ENCODE measurements at places on chromosomes 4 and X.

GRCh38 chr4:172927096-172927814, 241.4 kb upstream of the GALNT7 start:
- DNase-seq = no peak

DNA sequence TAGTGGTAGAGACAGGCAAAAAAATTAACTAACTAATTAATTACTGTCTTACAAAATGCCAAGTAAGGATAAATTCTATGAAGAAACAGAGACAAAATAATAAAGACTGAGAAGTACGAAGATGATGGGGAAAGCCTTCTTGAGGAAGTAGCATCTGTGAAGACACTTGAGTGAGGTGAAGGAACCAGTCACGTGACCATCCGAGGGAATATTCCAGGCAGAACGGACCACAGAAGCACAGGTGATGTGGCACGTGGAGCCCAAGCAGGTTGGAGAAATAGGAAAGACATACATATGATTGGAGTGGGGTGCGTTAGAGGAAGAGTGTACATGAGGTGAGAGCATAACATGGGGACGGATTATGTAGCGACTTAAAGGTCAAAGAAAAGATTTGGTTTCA, 30.5 kb upstream of the SPP1 start:
- DNase-seq = no peak

DNA sequence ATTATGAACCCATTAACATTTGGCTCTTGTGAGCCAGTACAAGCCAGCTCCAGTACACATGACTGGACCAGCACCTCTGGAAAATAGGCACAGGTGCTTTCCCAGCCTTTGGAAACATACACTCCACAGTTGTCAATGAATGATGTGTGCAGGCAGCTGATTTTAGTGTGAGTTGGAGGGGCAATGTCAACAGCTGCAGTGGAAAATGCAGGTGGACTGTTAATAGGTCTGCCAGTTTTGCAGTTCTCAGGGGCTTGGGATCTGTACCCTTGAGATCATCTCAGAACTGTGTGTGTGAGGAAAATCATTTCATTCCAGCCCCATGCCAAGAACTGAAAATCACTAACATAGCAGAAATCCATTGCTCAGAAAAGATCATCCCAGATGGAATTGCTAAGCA, 81.7 kb upstream of the CHRDL1 start:
- DNase-seq = no peak

- no peak for DNase-seq
Measured at GRCh38 chrX:154116426-154117211, 19.1 kb upstream of the MECP2 start.

- DNase-seq = no peak
Measured at GRCh38 chr4:27176400-27176799, 315.8 kb downstream of the STIM2 start.

DNA sequence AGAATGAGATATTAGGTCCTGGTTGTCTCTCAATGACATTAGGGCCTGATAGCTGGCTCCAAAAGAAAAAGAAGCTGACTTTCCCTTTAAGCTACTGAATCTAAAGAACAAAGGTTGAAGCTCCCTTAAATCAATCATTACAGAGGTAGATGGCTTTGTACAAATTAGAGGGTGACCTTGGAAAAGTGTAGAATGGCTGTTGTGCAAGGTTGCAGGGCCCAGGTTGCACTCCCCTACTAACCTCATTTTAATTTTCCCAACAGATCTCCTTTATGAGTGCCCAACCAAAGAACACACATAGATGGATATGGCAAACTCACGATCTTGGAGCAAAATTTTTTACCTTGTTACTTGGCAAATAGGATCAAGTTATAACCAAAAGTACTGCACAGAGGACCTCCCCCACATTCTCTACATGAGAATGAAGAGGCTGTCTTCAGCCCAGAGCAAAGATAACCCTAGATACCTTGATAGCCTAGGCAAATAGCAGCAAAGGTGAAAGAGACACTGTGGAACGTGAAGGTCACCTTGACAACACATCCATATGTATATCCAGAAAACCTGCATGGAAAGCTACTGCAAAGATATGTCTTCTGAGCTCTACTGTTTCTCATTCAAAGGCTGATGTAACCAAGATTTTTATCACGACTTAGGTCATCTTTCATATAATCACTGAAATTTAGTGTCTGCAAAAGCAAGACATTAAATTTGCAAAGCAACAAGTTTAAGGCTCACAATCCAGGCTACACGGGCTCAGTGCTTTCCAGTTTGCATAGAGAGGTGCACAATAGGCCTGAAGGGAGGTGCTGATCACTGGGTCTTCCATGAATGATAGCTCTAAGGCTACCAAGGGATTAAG, 23.0 kb downstream of the KLB start:
- no peak for DNase-seq

- DNase-seq = no peak
Measured at GRCh38 chr4:105186701-105187161, 40.1 kb downstream of the TET2 start.

DNA sequence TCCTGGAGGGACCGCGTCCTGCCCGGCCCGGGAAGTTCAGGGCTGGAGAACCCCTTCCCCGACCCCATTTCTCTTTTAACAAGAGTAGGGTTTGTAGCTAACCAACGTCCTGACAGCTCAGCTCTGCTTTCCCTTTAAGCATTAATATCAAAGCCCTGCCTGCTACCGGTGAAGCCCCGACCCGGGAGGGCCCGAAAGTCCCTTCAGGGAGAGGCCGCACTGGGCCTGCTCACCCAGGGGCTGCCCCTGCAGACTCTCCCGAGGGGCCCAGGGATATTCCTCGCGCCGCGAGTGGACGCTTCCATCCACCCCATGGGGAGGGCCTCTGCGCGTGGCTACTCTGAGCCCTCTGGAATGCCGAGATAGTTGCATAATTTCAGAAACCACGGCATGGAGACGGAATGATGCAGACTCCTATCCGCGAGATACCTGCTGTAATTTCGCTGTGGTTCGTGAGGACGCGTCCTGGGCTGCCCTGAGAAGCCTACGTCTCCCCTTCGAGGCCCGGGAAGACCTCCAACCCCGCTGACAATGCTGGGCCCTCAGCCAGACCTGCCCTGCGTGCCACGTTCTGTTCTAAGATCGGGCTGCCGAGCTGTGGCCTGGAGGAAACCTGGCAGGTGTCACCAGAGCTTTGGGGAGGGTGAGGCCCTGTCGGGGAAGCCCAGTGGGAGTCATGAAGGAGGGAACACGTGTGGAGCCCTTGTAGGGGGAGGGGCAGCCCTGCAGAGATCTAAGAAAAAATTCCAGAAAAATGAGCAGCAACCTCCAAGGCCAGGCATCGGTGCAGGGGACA, 999 bp upstream of the CTBP1 start:
- DNase-seq = no peak

GRCh38 chr4:54090804-54091623, 8.9 kb upstream of the GSX2 start:
- peak; percentile 3 for DNase-seq

DNA sequence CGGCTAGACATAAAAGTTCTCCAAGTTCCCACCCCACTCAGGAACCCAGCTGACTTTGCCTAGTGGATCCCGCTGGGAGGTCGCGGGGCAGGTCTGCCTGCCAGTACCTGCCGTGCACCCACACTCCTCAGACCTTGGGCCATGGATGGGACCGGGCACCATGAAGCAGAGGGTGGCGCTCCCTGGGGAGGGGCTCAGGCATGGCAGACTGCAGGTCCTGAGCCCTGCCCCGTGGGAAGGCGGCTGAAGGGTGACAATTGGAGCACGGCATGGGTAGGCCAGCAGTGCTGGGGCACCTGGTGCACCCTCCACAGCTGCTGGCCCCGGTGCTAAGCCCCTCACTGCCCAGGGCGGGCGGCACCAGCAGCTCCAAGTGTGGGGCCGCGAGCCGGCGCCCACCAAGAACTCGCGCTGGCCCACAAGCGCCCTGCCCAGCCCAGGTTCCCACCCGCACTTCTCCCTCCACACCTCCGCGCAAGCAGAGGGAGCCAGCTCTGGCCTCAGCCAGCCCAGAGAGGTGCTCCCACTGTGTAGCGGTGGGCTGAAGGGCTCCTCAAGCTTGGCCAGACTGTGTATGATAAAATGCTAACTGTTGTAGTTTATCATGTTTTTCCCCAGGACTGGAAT, 63.1 kb downstream of the UGT2A2 start:
- DNase-seq = no peak

- no peak for DNase-seq
Measured at GRCh38 chr4:1731180-1731579, 9.9 kb downstream of the TACC3 start.

DNA sequence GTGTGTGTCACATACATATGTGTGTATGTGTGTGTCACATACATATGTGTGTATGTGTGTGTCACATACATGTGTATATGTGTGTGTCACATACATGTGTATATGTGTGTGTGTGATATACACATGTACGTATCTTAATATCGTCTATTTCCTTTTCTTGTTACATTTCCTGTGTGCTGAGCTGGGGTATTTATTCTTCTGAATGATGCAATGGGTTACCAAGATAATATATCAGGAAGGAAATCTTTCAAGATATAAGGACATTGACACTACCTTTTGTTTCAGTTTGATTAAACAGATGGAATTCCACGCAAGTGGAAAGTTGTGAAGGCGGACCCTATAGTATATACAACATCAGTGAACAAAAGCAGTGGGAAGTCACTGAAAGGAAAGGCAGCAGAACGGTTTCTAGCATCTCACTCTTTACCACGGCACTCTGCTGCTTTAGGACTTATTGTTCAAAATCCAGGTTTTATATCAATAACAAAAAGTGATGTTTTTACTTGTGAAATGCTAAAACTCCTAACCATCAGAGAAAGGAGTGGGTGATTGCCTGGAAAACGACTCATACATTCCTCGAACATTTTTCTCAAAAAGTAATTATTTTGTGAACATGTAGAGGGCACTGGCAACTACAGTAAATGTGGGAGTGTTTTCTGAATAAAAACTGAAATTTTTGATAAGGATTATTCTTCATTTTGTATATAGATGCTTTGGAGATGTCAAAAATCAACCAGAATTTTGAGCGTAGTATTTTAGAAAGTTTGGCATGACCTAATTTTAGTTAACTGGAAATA, 43.1 kb upstream of the IL21 start:
- no peak for DNase-seq

DNA sequence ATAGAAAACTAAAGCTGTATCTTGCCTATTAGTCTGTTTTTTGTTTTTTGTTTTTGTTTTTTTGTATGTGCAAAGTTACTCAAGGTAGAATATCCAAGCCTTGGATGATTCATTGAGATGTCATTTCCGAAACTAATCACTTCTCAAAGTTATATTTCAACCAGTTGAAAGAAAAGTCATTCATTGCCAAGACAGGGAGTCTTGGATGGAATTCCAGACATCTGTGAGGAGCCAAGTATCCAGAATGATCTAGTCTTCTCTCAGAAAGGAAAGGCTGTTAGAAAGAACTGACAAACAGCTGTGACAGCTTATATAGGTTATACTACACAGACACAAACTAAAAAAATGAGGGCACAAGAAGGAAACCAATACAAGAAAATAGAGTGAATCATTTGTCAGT, 141.1 kb upstream of the NDST3 start:
- DNase-seq = no peak

- DNase-seq = no peak
Measured at GRCh38 chr4:131613086-131613823, 1535.8 kb upstream of the PCDH10 start.

- DNase-seq = no peak
Measured at GRCh38 chr4:88166608-88167007, 8.2 kb upstream of the ABCG2 start.

DNA sequence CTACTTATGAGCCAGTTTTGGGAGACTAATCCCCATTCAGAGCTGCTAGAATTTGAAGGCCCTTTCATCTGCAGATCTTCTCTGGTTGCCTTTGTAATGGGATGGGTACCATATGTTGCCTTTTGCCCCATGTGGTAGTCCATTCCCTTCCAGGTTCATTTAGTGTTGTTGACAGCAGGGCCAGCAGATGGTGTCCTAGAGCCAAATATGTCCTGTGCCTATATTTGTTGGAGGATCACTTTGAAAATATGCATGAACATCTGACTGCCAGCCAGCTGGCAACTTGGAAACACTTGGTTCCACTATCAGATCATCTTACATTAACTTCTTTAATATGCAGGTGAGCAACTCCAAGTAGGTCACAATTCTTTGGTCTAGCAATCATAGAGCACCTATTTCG, 30.4 kb downstream of the CFAP299 start:
- DNase-seq = peak; percentile 17

GRCh38 chr4:121822796-121823504, 733 bp downstream of the CCNA2 start:
- no peak for DNase-seq

- no peak for DNase-seq
Measured at GRCh38 chr4:55530691-55531090, 16.0 kb downstream of the CLOCK start.

DNA sequence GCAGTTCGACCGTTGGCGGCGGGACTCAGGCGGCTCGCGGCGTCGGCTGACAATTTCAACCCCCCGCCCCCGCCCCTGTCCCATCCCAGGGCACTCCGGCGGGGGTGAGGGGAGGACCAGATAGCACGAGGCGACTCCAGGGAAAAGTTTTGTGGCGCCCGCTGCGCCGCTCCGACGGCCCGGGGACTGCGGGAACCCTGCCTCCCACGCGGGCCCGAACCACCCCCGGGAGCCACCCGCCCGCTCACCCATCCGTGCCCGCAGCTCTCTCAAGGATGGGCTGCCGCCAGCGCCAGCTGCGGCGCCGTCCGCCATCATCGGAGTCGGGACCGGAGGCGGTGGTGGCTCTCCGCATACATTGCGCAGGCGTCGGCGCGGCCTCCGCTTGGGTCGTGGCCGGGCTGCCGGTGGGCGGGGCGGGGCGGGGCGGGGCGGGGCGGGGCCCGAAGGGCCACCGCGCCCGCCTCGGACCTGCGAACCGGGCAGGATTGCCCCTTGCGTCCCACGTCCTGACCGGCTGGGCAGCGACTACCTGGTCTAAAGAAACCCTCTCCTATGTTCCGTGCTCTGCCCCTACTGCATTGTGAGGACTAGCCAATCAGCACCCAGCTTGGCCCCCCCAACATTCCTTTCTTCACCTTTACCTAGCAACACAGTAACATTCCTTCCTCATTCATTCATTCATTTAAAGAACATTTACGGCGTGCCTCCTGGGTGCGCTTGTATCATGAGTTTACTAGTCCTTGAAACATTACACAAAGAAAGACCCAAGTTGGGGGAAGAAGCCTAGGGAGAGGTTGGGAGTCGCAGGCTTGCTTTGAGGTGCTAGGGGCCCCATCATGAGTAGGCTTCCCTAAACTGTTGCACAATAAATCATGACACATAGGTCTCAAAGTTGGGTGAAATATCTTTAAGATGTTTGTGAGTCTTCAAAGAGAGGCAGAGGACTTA, at the start of gene MAP7D3:
Gene MAP7D3 (minus strand): TSS at position 360 of the 951 bp plus-strand sequence. CDS start 42 bp downstream, at position 318.
- peak; percentile 33 for DNase-seq

GRCh38 chr4:189740873-189741272, 199.8 kb upstream of the FRG1 start:
- DNase-seq = no peak

Measured in activated CD4-positive, CD25-positive, alpha-beta regulatory T cell (primary cell).